ENCODE measurements at places on chromosomes 3 and 15.

DNA sequence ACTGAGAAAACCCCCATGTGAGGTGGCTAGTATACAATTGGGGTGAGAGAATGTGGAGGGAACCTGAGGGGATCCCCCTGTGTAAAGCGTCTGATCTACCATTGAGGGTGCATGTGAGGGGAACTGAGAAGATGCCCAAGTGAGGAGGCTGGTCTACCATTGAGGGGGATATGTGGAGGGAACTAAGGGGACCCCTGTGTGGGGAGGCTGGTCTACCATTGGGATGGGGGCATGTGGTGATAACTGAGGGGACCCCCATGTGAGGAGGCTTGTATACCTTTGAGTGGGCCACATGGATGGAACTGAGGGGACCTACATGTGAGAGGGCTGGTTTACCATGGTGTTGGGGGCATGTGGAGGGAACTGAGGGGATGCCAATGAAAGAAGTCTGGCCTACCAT is 160.8 kb downstream of the FBLN2 start:
- no peak for DNase-seq

GRCh38 chr3:129908417-129908816 is 14.9 kb upstream of the TMCC1 start:
- DNase-seq = no peak

DNA sequence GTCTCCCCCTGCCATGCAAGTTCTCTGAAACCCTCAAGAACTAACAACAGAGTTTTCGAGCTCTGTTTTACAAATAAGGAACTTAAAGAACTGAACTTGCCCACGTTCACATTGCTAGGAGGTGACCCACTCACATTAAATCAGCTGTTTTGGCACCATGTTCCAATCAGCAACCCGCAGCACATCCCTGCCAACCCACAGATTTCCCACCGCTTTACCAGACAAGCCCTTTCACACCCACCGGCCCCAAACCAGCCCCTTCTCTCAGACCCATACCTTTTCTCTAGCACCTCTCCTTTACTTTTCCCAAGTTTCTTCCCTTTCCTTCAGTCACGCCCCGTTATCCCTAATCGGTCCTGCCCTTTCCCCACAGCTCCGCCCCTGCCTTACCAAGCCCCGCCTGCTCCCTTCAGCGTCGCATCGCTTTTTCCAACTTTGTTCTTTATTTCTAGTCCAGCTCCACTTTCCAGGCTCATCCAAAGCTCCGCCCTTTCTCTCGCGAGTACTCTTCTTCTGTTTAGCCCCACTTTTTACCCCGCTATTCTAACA is 804 bp upstream of the BRPF1 start:
- no peak for DNase-seq

DNA sequence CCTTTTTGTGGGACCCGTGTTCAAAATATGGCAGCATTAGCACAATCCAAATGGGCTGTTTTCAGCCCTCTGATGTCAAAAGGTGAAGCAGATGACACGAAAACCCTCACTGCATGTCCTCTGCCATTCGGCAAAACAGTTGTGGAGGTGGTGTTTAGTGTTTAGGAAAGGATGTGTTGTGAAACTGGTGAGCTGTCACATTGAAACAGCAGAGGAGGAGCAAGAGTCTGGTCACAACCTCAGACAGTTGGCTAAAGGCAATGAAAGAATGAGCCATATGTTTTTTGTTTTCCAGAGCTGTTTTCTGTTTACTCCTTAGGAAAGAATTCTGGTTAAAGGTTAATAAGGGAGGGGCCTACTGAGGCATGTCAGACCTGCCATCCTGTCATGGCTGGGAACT is 140.7 kb downstream of the VPS8 start:
- no peak for DNase-seq

DNA sequence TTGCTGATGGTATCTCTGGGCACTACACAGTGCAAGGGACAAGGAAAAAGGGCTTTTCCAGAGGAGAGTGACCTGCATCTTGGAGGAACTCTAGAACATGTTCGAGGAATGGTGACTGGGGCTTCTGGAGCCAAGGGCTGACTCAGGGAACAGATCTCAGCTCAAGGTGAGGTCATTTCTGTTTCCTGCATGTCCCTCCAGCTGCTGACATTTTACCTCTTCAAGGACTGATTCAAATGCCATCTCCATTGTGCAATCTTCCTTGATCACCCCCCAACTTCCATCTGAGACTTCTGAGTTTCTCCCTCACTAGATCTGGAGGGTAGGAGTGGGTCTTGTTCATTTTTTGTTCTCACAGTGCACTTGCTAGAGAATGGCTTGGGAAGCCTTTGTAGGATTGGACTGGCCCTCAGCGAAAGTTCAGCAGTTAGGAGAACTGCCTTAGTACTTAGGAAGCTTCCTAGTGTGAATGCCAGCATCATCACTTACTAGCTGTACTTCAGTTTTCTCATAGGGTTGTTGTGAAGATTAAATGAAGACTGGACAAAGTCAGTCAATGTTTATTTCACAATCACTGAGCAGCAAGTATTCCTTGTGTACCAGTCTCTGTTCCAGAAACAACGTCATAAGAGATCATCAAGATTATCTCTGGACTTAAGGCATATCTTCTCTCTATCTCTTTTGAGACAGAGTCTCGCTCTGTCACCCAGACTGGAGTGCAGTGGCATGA is 2.6 kb upstream of the IDH3A start:
- no peak for DNase-seq

GRCh38 chr15:93159930-93160329 is 70.9 kb upstream of the RGMA start:
- DNase-seq = no peak

GRCh38 chr3:188542196-188542595 is 388.2 kb downstream of the LPP start:
- no peak for DNase-seq

GRCh38 chr3:71523628-71524027 is 59.9 kb downstream of the FOXP1 start:
- DNase-seq = no peak

- DNase-seq = peak; percentile 7
Observed at GRCh38 chr3:173733029-173733652, 335.6 kb downstream of the NLGN1 start.

Data from GM12865 (cell line).